ENCODE measurements at places on chromosomes 3 and 15. TPM values are rescaled to one million over a fixed set of nuclear protein-coding genes. Genes with fewer than 3 reads are reported as not detected.

GRCh38 chr3:138068579-138069174, 46.7 kb downstream of the DZIP1L start:
- DNase-seq: peak; percentile 88

- DNase-seq: peak; percentile 64
Observed at GRCh38 chr3:31670136-31670535, 137.4 kb downstream of the STT3B start.

DNA sequence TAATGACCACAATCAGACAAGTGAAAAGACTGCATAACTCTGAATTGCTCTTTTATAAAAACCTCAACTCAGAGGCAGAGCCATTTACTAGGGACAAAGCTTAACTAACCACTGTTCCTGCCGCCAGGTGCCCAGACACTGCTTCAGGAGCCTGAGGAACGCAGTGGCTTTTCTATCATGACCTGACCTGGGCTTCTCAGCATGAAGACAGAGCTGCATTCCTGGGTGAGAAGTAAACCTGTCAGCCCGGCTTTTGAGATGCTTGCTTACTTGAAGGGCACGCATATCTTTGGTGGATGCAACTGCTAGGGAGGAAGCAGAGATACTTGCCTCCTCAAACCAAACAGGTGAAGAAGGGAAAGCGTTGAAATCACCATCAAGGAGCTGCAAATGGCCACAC, 7.9 kb downstream of the LRRC31 start:
- no peak for DNase-seq

DNA sequence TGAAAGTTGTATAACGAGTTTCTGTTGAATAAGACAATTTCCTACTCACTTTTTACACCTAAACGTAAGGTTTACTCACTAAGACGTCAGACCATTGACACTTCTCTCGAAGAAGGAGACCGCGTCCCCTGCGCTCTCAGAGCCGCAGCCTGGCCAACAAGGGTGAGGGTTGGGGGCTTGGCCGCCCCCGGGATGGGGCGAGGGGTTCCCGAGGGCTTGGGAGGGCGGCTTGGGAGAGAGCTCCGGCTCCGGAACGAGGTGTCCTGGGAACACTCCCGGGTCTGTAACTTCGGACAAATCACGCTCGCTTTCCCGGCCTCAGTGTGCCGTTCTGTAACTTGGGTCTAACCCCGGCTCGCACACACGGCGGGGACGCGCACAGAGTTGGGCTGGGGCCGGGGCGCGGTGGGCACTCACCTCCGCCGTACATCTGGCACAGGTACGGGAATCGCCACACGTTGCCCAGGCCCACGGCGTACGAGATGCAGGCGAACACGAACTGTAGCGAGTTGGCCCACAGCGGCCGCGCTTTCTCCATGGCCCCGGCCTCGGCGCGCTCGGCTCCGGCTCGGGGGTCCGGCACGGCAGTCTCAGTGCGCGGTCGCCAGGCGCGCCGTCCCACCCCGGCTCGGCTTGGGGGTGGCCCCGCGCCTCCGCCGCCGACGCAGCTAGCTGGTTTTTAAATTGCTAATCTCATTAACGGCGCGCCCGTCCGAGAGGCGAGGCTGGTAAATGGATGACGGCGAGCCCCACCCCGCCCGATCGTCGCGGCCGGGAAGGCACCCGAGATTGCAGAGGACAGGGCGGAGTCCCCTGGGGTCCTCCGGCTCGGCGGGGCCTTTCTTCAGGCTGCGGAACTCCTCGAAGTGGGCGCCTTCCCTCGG, at the start of gene SLC6A20:
Gene SLC6A20 (minus strand): TSS at position 655 of the 884 bp plus-strand sequence. CDS start 117 bp downstream, at position 538.
- DNase-seq: peak; percentile 7

DNA sequence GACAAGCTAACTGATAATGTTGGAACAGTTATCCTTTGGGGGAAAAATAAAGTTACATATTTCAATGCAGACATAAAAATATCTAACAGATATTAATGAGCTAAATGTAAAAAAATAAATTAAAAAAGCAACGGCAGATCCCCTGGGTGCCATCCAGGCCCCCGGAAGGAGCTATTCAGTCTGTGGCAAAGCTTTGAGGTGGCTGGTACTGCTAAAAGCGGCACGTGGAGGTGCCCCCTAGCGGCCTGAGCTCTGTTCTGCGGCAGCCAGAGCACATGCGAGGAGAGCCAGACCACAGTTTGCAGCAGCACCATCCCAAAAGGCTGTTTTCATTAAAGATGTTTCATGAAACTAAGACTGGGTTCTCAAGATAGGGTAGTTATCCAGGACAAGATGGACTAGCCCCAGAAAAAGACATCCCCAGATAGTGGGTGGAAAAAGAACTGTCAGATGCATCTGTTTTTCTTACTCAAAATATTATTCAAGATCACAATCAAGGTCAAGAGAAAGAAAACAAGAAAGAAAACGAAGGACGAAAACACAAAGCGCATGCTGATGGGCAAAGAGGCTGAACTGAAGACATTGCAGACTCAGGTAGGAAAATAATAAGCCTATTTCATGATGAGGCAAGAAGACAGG, 18.7 kb downstream of the AP3S2 start:
- peak; percentile 84 for DNase-seq

Gene ATP13A5
- total RNA-seq: not detected

Gene CAMK2N2
- not detected for total RNA-seq

Gene ARNT2
- total RNA-seq: 0.34 TPM

Gene CHDH
- total RNA-seq: 0.23 TPM
